ENCODE measurements at places on chromosomes 5 and 9.

DNA sequence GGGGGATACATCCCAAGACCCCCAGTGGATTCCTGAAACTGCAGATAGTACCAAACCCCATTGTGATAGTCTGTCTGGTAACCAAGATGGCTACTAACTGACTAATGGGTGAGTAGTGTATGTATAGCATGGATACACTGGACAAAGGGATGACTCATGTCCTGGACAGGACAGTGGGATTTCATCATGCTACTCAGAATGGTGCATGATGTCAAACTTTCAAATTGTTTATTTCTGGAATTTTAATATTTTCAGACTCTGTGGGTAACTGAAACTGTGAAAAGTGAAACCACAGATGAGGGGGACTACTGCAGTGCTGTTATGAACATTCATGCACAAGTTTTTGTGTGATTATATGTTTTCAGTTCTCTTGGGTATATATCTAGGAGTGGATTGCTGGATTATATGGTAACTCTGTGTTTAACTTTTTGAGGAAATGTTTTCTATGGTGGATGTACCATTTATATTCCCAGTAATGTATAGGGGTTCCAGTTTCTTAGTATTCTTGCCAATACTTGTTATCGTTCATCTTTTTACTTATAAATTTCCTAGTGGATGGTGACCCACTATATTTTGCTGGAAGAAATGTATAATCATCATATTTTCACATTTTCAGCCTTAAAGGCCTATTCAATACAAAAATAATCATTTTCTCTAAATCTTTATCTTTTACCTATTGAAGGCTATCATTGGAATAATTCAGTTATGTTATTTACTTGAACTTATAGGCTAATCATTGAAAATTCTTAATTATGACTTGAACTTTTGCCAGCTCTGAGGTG is 140.9 kb downstream of the NR3C1 start:
- no peak for DNase-seq

DNA sequence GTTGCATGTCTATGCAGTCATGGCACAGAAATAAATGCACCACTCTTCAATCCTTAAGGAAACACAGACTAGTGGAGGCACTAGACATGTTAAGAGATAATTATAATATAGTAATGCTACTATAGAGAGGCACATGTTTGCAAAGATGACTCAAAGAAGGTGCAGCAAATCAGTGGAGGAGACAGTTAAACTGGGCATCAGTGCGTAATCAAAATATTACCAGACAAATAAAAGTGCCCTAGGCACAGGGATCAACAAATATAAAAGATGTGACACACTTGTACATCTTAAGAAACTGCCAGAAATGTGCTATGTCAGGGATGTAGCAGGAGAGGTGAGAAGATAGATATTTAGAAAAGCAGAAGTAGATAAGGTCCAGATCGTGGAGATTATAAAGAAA is 642.1 kb downstream of the SLCO4C1 start:
- DNase-seq, result no peak

- DNase-seq, result peak; percentile 4
These were observed 729.8 kb downstream of the EFNA5 start for GRCh38 chr5:106940986-106941385.

GRCh38 chr9:13083963-13084528 is 195.4 kb downstream of the MPDZ start:
- DNase-seq, result no peak

DNA sequence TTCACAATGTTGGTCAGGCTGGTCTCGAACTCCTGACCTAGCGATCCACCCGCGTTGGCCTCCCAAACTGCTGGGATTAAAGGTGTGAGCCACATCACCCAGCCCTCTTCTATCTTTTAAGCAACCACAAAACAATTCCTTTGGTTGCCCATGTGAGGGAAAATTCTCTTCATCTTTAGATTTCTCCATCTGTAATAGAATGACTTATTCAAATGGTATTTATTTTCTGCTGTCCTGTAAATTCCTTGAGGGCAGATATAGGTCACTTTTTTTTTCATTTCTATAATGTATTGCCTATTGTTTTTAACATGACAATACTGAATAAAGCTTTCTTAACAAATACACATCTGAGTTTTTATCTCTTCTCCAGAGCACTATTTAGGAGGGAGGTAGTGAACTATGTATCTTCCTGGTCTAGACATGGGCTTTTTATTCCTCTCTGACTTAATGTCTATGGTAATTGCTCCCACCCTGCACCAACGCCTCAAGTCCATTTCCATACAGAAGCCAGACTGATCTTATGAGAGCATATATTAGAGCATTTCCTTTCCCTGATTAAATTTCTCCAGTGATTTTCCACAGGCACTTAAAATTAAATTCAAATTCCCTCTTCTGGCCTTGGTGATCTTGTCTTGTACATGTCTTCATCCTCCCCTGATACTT is 595.6 kb downstream of the CAAP1 start:
- no peak for DNase-seq

DNA sequence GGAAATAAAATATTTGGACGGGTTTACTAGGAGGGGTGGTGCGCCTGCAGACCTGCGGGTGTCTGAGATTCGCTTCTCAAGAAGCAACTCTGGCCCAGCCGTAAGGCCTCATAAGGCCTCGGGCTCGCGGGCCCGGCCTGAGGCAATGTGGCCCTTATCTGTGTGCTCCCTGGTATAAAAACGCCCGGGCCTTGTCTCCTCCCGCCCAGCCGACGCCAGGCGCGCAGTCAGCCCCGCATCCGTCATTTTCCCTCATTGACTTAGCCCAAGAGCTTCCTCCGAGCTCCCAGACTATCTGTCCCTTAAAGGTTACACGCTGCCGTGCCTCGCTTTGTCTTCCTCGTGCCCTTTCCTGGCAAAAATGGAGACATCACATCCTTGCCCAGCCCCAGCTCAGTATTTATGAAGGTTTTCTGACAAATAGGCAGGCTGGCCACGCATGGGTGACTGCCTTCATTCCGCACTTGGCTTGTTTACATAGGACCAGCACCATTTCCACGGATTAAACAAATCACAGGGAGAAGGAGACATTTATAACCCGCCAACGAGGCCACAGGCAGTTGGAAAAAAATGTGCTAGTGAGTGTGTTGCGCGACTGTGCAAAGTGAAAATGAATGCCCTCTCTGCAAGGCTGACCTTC is 74.5 kb upstream of the TBCA start:
- DNase-seq, result no peak

DNA sequence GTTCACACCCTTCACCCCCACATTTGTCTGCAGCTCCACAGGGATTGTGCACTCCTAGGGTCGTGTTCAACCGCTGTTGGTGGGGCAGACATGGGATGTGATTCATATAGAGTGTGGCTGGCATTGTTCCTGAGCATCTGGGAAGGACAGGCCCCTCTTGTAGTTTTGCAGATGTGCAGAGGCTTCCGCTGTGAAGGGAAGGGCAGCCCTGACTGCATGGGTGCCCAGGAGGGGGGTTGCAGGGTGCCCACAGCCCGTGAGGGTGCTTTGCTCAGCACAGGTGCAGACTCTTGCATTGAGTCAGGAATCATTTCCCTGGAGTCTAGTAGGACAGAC is 30.2 kb upstream of the PITX1 start:
- DNase-seq, result no peak

DNA sequence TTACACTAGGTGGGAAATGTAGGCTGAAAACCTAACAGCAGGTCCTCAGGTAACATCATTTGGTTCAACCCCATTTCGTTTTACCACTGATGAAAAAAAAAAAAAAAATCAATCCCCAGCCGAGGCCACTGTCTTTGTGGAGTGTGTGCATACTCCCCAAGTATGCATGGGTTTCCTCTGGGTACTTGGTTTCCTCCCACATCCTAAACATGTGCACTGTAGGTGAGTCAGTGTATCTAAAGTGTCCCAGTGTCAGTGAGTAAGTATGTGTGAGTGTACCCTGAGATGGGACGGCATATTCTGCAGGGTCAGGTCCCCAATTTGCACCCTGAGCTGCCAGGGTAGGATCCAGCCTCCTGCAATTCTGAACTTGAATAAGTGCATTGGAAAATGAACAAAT is 966.5 kb upstream of the DMAC1 start:
- no peak for DNase-seq

DNA sequence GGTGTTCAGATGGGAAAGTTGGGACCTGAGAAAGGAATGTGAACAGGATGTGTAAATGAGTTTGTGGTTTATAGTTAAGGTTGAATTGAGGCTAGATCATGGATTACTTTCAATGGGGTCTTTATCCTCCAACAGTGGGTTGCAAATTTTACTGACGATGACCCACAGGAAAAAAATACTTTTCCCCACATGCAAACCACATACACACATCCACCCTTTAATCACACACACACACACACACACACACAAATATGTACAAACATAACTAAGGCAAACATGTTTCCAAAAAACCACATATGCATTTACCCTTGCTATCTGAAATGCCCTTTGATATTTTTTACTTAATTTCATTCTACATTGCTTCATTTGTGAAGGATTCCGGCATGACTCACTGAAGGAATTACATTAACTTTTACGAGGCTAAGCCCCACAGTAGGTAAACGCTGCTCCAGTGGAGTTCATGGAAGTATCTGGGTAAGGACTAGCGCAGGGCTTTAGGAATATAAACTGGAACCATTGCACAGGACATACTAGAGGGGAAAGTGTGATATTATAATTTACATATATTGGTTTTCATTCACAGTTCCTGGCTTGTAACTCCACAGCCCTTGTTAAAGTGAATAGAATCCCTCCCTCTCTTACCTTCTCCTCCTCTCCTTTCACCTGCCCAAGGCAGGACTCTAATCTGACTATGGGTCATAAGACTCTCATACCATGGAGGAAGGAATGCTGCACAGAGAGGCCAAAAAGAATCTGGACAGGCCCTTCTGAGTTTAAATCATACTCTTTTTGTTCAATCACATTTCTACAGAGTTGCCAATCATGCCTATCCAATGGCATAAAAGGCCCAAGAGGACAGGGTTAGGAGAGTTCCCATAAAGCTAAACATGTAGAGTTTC is 8.5 kb upstream of the SPEF2 start:
- DNase-seq, result no peak

- DNase-seq, result no peak
These were observed 68.7 kb downstream of the INSYN2B start for GRCh38 chr5:169911448-169912212.

- DNase-seq, result no peak
These were observed 28.2 kb upstream of the PPP2R2B start for GRCh38 chr5:146906803-146907202.

DNA sequence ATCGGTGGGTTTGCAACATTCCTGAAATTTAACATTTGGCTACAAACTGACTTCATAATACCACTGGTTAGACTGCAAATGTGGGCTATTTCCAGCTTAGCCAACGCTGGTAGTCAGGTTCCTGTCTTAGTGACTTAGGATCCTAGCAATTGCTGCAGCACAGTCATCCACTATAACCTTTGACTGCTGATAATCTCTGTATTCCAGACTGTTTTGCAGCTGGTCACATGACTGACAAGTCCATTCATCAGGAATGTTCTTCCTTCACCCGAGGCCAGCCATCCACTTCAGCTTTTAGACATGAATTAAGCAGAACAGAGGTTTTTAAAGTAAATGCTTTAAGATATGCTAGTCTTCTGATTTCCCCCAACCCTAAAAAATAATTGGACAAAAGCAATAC is 425.9 kb upstream of the MPDZ start:
- DNase-seq, result no peak

DNA sequence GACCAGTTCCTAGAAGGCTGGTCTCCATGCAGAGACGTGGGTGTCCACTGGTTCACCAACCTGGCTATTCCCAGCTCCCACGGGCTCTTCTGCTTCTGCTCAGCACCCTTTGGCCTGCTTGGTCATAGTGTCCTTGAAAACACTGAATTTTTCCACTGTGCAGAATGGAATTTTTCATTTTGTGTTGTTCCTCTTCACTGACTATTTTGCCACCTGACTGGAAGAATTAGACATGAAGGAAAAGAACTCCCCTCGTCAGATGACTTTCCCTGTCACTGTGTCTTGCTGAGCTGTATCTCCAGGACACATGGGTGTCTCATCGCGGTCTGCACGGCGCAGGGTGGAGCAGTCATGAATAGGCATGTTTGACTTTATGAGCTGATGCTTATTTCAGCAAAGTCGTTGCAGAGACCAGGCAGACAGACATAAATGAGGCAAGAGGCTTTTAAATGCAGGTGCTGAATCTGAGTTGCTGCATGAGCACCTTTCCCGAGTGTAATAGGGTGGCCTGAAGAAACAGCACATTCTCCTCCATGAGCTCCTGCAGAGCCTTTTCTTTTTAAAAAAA is 50.2 kb upstream of the SEMA4D start:
- DNase-seq, result no peak

- no peak for DNase-seq
These were observed 98.3 kb upstream of the PHYKPL start for GRCh38 chr5:178330791-178331404.

DNA sequence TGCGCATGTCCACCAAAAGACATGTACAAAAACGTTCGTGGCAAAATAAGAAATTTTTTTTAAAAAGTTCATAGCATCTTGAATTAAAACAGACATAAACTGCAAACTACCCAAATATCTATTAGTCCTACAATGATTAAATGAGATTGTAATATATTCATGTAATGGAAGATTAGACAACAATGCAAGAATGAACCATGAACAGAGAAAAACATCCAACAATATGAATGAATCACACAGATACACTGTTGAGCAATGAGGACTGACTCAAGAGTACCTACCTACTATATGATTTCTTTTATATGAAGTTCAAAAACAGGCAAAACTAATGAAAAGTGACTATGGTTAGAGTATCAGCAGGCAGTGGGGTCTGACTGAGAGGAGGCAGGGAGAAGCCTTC is 17.9 kb upstream of the CTNNAL1 start:
- no peak for DNase-seq

DNA sequence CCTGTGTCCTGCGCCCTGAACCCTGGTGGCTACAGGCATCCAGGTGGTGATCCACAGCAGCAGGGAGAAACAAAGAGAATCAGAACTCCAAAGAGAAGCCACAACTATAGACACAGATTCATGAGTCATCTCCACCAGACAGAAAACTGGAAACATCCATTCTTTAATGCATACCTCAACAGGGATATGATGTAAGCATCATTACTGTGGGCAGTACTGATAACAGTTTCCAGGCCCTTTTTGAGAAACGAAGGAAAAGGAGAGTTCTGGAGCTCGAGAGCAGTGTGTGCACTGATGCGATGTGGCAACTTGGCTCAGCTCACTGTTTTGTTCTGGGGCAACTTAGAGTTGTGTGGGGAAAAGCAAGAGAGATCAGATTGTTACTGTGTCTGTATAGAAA is 215.6 kb upstream of the ADAMTS16 start:
- DNase-seq, result no peak

DNA sequence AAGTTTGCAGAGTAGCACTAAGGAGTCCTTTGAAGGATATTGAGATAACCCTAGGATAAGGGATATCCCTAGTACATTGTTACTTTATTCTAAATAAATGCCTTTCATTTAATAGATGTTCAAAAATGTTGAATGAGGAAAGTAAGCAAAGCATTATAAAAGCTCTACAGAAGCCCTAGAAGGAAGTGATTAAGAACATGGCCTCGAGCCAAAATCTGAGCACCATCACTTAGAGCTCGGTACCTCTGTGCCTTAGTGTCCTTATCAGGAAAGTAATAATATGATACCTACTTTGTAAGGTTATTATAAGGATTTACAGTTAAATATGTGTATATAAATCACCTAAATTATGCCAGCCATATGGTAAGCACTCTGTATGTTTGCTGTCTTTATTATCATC is 242.6 kb downstream of the KIAA0825 start:
- DNase-seq, result no peak
